ENCODE measurements at places on chromosomes 1 and 21.
A peak's percentile ranks its signal among the peaks of the same experiment; 100 is the strongest.

DNA sequence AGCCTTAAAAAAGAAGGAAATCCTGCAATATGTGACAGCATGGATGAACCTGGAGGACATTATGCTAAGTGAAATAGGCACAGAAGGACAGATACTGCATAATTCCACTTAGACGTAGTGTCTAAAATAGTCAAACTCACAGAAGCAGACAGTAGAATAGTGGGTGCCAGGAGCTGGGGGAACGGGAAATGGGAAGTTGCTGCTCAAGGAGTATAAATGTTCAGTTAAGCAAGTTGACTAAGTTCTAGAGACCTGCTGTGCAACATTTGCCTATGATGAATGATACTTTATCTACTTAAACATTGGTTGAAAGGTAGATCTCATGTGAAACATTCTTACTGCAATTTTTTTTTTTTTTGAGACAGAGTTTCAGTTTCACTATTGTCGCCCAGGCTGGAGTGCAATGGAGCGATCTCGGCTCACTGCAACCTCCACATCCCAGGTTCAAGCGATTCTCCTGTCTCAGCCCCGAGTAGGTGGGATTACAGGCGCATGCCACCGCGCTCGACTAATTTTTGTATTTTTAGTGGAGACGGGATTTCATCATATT is 197.8 kb downstream of the HIVEP3 start:
- DNase-seq = no peak
- H3K4me3 ChIP-seq = no peak overlapping the region
- no peak overlapping the region for H3K27ac ChIP-seq
- H3K36me3 ChIP-seq = no peaks in the 10 kb centered on the region
- no peaks in the 10 kb centered on the region for H3K4me1 ChIP-seq

- DNase-seq = no peak
- no peaks in the 10 kb centered on the region for H3K4me1 ChIP-seq
- no peaks in the 10 kb centered on the region for H3K36me3 ChIP-seq
- H3K4me3 ChIP-seq = no peak overlapping the region
- no peak overlapping the region for H3K27ac ChIP-seq
Measured at GRCh38 chr1:185369786-185370185, 52.7 kb upstream of the IVNS1ABP start.

GRCh38 chr1:66925944-66926343 is 1.2 kb downstream of the MIER1 start:
- no peaks in the 10 kb centered on the region for H3K4me1 ChIP-seq
- peak overlapping the region; percentile 2 for H3K27ac ChIP-seq
- H3K27me3 ChIP-seq = no peaks in the 10 kb centered on the region
- H3K36me3 ChIP-seq = no peaks in the 10 kb centered on the region

GRCh38 chr1:22806584-22806983 is 95.9 kb downstream of the EPHB2 start:
- H3K4me3 ChIP-seq = no peak overlapping the region
- no peaks in the 10 kb centered on the region for H3K27me3 ChIP-seq
- peaks cover 4% of the 10 kb centered on the region for H3K4me1 ChIP-seq

- H3K27ac ChIP-seq = no peak overlapping the region
- no peaks in the 10 kb centered on the region for H3K27me3 ChIP-seq
- no peaks in the 10 kb centered on the region for H3K4me1 ChIP-seq
- H3K4me3 ChIP-seq = no peak overlapping the region
- DNase-seq = no peak
- H3K36me3 ChIP-seq = no peaks in the 10 kb centered on the region
Measured at GRCh38 chr21:43644609-43645008, 14.7 kb downstream of the HSF2BP start.

GRCh38 chr1:99642053-99642452 is 3.9 kb upstream of the PALMD start:
- no peaks in the 10 kb centered on the region for H3K36me3 ChIP-seq
- DNase-seq = no peak
- no peaks in the 10 kb centered on the region for H3K4me1 ChIP-seq
- H3K4me3 ChIP-seq = no peak overlapping the region

GRCh38 chr1:109357616-109358015 is 40.1 kb downstream of the SORT1 start:
- H3K4me3 ChIP-seq = no peak overlapping the region
- no peaks in the 10 kb centered on the region for H3K4me1 ChIP-seq
- no peak overlapping the region for H3K27ac ChIP-seq
- H3K27me3 ChIP-seq = no peaks in the 10 kb centered on the region
- DNase-seq = no peak

- no peaks in the 10 kb centered on the region for H3K27me3 ChIP-seq
- DNase-seq = no peak
- no peaks in the 10 kb centered on the region for H3K4me1 ChIP-seq
- H3K27ac ChIP-seq = no peak overlapping the region
Measured at GRCh38 chr1:214615109-214615508, 12.1 kb downstream of the CENPF start.

DNA sequence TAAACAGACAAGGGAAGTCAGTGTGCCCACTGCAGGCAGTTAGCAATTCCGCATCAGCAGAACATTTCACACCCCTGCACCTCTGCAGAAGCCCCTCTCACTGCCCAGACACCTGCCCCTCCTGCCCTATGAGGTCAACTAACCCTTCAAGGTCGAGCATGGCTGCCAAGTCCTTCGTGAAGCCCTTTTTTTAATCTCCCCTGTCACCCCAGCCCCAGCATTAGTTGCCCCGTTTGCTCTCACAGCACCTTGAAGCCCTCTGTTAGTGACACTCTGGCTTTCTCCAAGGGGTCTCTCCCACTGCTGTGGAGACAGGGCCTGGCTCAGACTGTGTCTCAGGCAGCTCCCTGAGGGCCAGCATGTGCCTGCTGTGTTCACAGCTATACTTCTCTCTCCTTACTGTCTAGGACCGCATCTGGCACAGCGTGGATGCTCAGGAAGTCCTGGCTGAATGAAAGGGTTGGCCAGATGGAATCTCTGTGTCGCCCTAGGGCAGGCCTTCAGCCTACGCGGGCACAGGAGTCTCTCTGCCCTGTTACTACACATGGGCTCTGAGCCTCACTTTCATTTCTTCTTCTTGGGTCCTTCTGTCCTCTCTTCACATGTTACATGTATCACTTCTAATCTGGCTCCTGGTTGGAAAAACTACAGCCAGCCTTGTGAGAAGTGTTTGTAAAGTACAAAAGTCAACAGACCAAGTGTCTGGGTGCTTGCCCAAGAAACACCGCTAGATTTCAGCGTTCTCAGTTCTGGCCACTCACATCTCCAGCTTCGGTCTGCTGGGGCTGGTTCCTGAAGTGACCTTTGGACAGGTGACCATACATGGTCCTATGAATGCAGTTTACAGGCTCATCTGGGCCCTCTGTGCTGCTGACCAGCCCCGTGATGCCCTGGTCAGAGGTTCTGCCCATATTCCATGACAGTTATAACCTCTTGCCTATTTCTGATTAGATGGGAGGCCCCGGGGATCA is 19.7 kb downstream of the SLC2A1 start:
- peaks cover 80% of the 10 kb centered on the region for H3K36me3 ChIP-seq
- no peaks in the 10 kb centered on the region for H3K27me3 ChIP-seq
- H3K27ac ChIP-seq = no peak overlapping the region
- no peaks in the 10 kb centered on the region for H3K4me1 ChIP-seq

DNA sequence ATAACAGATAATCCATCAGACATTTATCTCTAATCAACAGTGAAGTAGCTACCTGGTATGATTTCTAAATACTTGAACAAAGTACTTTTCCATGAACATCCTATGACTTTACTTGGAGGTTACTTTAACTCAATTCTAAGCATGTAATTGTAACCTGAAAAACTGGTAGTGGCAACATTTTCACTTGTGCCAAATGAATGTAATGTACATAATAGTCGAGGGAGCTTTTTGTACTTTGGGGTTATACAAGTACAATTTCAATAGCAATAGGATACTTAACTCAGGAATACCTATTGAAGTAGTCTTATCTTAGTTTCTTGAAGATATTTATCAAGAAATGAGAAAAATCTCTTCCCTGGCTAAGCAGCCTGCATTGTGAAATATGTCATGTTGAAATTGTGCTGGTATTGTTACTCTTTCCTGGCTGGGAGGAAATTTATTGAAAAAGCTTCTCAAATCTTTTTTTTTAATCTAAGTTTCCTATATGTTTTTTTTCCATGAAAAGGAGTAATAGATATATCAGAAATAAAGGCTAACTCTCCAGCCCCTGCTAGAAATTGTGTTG is 33.7 kb upstream of the CACYBP start:
- peaks cover 28% of the 10 kb centered on the region for H3K36me3 ChIP-seq
- no peak overlapping the region for H3K4me3 ChIP-seq
- peaks cover 3% of the 10 kb centered on the region for H3K4me1 ChIP-seq
- no peak for DNase-seq
- no peak overlapping the region for H3K27ac ChIP-seq

DNA sequence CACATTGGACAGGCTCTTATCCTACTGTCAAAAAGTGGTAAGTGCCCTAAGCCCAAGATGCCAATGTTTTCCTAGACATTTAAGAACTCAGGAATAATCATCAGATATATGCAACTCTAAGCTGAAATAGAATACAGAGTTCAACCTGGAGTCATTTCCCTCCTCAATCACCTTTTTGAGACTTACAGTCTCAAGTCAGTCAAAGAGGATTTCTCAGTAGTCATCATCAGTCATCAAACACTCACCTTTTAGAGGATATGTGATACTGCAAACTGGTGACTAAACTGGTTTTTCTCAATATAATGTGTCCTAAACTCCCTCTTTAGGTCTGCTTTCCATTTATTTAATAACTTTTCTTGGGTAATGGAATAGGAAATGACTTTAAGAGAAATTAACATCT is 145.3 kb upstream of the ADAMTS5 start:
- H3K27me3 ChIP-seq = no peaks in the 10 kb centered on the region
- H3K36me3 ChIP-seq = no peaks in the 10 kb centered on the region
- H3K27ac ChIP-seq = no peak overlapping the region
- H3K4me1 ChIP-seq = peaks cover 4% of the 10 kb centered on the region
- no peak overlapping the region for H3K4me3 ChIP-seq
- DNase-seq = no peak

GRCh38 chr1:244273845-244274619 is 177.7 kb downstream of the ADSS2 start:
- H3K4me3 ChIP-seq = no peak overlapping the region
- no peak for DNase-seq
- no peaks in the 10 kb centered on the region for H3K4me1 ChIP-seq
- H3K27ac ChIP-seq = no peak overlapping the region

DNA sequence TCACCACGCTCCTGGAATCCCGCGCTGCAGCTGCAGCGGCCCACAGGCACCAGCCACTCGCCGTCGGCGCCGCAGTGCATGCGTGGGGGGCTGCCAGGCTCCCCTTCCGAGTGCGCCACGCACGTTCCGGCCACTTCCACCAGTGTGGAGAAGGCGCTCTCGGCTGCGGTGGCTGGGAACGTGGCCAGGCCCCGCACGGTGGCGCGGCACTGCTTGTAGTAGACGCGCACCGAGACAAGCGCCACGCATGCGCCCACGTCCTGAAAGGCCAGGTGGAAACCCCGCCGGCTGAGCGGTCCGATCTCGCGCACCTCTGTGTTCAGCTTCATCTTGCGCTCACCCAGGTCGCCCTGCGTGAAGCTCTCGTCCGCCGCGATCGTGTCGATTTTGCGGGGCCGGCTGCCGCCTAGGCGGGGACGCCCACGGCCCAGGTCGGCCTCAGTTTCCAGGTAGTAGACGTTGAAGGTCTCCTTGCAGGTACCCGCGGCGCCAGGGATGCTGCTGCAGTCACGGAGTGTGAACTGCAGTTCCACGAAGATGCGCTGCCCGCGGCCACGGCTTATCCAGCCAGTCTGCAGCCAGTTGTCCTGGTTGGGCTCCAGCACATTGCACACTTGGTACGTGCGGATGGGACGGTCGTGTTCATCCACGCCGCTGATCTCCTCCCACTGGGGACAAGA is 3.4 kb downstream of the EPHA10 start:
- DNase-seq = no peak
- no peak overlapping the region for H3K27ac ChIP-seq
- H3K4me1 ChIP-seq = peaks cover 4% of the 10 kb centered on the region

DNA sequence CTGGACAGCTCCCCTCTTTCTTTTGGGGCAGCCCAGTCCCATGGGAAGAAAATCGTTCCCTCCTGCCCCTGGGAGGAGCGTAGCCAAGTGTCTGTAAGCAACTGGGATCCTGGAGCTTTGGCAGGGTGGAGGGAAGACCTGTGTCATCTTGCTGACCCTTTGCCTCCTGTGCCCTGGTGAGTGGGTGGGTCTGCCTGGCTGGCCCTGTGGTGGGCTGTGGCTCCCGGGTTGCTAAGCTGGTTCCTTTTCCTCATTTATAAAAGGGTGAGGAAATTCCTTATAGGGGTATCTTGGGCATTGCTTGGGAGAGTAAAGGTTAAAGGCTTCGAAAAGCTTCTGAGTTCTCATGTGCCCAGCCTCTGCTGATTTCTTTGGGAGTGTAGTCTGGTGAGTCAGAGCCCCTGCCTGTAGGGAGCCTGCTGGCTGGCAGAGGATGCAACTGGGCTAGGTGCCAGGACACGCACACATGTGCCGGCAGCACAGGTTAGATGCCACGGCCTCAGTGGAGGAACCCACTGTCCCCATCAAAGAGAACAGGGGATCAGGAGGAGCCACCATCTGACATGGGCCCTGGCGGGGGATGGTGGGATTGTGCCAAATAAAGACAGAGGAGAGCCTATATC is 85.2 kb downstream of the ARHGEF10L start:
- no peak for DNase-seq
- H3K36me3 ChIP-seq = peaks cover 4% of the 10 kb centered on the region
- no peaks in the 10 kb centered on the region for H3K4me1 ChIP-seq
- no peak overlapping the region for H3K27ac ChIP-seq

GRCh38 chr1:12518931-12519692 is 98.9 kb downstream of the DHRS3 start:
- no peak overlapping the region for H3K4me3 ChIP-seq
- H3K36me3 ChIP-seq = no peaks in the 10 kb centered on the region
- DNase-seq = no peak

GRCh38 chr21:46406001-46406400 is 52.7 kb upstream of the DIP2A start:
- DNase-seq = no peak
- H3K27ac ChIP-seq = no peak overlapping the region
- H3K36me3 ChIP-seq = peaks cover 19% of the 10 kb centered on the region
- no peak overlapping the region for H3K4me3 ChIP-seq

DNA sequence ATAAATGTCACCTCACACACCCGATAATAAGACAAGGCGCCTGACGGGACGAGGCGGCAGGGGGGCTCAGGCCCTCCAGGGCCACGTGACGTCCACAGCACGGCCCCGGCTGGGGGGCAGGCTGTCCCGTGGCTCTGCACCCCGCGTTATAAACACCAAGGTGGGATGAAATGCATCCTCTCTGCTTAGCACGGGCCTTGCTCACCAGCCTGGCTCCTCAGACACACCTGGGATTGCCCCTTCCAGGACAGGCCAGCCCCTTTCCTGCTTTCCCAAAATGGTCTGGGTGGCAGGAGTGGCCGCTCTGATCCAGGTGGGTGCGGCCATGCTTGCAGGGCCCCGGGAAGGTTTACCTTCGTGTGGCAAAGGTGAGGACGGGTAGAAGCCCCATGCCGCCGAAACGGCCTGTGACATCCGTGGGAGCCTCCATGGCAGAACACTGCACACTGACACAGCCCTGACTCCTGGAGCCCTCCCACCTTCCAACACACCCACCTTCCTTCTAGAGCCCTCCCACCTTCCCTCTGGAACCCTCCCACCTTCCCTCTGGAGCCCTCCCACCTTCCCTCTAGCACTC is 35.9 kb downstream of the SLC19A1 start:
- H3K4me3 ChIP-seq = no peak overlapping the region
- H3K27ac ChIP-seq = no peak overlapping the region
- H3K4me1 ChIP-seq = no peaks in the 10 kb centered on the region
- H3K36me3 ChIP-seq = peaks cover 39% of the 10 kb centered on the region

- no peaks in the 10 kb centered on the region for H3K27me3 ChIP-seq
- peak; percentile 49 for DNase-seq
- no peak overlapping the region for H3K27ac ChIP-seq
- no peaks in the 10 kb centered on the region for H3K36me3 ChIP-seq
- no peaks in the 10 kb centered on the region for H3K4me1 ChIP-seq
Measured at GRCh38 chr1:242017580-242018233, 18.8 kb upstream of the MAP1LC3C start.

Measured in H9 (cell line).